ENCODE measurements at places on chromosomes 2 and 18.

DNA sequence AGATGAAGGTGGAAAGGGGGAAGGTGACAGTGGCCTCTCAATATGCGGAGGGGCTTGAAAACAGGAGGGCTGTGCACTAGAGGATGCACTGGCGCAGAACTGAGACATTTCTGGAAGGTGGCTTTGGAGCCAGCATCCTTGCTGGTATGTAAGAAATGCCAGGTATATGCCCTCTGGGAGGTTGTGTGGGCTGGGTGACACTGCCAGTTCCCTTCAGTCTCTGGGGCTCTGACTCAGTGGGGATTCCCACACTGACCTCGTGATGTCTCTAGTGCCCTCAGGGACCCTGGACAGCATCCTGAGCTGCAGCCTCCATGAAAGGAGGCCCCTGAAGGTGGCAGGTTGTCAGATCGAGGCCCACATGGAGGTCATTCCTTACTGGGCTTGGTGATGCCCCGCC, 74.0 kb downstream of the AGAP1 start:
- DNase-seq, result no peak

- no peak for DNase-seq
Measured at GRCh38 chr2:214549946-214550345, 139.1 kb downstream of the VWC2L start.

DNA sequence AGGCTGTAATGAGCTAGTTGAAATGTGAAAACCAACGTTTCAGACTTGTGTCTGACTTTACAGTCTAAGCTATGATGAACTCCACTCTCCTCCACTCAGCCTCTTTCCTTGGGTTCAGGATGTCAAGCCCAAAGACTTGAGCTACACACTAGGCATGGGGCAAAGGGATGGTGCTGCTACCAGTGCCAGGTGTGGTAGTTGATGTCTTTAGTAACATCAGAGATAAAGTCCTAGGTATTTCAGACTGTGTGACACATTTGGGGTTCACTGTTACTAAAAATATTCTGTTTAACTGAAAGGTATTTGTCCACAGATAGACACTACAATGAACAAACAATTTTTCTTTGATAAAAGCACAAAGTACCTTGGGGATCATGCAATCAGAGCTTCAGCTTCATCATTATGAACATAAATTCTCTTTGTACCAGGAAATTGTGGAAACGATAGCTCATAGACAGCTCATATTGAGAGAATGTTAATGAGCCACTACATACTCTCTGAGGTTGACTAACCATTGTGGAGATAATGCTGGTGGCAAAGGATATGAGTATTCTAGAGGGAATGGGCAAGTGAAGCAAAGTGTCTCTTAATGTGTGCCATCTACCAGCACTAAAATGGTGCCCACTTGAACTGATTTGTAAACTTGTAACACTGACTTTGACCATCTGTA, 253.7 kb upstream of the THUMPD2 start:
- no peak for DNase-seq

DNA sequence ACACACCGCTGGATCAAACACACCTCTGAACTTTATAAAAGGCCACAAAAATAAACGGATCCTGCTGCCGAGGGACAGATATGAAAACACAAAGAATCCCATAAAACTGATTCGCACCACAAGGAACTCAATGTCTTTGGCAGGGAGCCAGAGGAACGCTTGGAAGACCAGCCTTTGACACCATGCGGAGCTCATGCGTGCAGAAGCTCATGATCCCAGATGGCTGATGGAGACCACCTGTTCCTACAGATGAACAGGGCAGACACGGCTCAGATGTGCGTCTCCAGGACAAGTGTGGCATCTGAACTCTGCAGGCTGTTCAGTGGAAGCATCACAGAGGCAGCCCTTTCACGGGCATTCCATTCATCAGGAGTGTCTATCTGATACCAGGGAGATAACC, 24.9 kb downstream of the COPS9 start:
- no peak for DNase-seq

DNA sequence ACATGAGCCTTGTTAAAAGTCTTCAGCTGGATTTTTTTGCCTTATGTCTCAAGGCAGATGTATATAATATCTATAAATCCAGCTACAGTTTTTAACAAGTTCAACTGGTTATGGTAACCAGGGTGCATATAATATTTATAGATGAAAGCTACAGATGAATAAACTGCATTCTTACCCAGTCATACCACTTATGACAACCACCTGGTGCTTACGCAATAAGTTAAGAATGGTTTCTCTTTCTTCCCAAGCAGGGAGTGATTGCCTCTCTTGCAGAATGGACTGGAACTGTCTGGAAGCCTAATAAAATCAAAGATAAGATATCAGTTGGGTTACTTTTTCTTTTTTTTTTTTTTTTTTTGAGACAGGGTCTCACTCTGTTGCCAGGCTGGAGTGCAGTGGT, 19.6 kb downstream of the DHX57 start:
- no peak for DNase-seq

- no peak for DNase-seq
Measured at GRCh38 chr2:222671259-222672067, at the start of gene MOGAT1. Gene MOGAT1 (plus strand): TSS chr2:222671658. CDS start chr2:222671786, 128 bp downstream.

DNA sequence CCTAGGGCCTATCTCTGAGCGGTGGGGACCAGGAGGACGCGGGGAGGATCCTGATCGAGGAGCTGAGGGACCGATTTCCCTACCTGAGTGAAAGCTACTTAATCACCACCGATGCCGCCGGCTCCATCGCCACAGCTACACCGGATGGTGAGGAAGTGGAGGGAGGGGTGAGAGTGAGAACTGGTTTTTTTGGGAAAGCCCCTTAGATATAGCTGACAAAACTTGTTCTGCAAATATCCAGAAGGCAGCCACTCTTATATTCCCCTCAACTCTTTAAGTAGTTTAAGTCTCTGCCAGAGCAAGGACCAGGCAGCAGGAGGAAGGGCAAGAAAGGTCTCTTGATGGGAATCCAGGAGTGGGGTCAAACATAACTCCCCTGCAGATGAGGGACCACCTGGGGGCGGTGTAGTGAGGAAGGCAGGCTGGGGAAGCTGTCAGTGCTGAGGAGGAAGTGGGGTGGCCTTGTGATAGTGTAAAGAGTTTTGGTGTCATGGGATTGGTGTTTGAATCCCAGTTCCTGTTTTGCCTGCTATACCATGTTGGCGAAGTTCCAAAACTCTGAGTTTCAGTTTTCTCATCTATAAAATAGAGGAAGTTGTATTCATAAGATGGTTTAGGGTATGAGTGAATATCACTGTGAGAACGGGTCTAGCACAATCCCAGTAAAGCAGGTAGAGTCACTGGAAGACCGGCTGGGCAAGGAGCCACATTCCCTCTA, 3.4 kb downstream of the NAGK start:
- DNase-seq, result no peak

GRCh38 chr2:36565712-36566111, 32.3 kb downstream of the FEZ2 start:
- DNase-seq, result no peak

DNA sequence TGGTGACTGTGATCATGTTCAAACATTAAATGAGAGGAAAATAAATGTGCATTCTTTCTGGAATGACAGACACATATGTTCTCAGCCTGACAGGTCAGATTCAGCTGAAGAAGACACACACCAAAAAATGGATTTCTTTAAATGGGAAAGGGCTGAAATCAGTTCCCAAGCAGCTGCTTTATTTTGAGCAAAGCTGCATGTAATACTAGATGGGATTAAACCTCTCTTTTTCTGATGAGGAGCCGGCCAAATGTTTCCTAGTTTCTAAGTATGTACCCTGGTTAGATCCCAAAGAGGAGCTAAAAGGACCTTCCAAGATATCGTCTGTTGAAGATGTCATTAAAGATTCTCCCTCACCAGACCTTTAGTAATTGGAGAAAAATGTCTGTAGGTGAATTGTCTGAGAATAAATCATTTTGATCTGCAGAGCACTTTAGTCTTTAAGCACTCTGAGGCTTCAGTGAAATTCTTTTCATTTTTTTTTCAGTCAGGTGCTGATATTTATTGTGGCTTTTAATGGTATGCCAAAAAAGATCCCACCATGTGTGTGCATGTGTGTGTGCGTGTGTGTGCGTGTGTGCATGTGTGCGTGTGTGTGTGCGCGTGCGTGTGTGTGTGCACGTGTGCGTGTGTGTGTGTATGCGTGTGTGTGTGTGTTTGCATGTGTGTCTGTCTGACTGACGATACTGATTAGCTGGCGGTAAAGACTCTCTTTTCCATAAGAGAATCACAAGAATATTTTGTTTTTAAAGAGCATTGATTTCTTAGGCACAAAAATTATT, 175.8 kb downstream of the IRS1 start:
- DNase-seq, result no peak

- no peak for DNase-seq
Measured at GRCh38 chr18:58565021-58565420, 63.9 kb downstream of the ALPK2 start.

- DNase-seq, result no peak
Measured at GRCh38 chr2:110888411-110888810, 156.0 kb downstream of the ACOXL start.

- DNase-seq, result no peak
Measured at GRCh38 chr2:68653538-68653982, 10.2 kb downstream of the PROKR1 start.

DNA sequence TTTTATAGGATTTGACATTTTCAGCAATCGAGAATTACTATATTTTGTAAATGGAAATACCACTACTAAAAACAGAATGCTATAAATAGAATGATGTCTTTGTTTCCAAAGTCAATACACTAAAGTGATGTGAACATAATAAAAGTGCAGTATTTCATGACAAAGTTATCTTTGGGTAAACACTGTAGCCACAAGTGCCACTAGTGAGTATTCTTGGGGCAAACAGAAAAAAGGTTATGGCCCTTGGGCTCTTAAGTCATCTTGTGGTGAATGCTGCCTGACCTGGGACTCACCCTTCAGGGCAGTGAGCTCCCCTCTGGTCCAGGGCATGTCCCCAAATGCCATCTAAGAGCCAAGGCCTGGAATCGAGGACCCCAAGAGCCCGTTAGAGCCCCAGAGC, 99.2 kb upstream of the KYNU start:
- DNase-seq, result no peak

DNA sequence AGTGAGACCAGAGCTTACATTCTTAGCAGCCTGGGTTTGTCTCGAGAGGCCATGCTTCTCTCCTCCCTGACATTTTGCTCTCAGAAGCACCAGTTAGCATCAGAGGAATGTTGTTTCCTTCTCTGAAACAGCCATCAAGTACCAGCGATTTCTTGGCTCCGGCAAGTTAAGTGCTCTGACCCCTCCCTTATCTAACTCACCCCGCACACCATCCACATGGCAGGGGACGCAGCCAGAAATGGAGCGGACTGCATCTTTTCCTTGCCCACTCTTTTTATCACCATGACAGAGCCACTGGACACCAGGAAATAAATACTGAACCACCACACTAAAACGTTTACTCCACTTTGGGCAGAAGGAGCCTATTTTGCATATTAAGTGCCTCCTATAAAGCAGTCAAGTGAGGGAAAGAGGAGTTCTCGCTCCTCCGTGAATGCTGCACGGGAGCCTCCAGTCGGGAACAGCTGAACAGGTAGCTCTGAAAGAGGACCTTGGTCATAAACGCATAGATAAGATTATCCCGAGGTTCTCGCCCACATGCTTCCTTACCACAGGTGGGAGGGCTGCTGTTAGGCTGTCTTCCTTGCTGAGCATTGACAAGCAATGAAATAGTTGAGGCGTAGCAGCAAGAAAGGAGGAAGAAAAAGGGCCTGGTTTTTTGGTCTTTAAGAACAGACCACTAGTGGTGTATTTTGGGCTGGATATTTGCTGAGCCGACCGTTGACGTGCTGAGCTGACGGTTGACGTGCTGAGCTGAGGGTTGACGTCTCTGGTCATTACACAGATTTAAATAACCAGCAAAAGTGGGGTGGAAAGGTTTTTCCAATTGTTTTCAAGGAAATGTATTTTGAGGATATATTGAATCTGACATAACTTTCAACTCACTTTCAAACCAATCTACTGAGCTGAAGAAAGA, 71.4 kb upstream of the ITGB6 start:
- no peak for DNase-seq

GRCh38 chr18:74126684-74127655, 20.7 kb downstream of the FBXO15 start:
- no peak for DNase-seq

GRCh38 chr2:136023416-136023815, 38.0 kb upstream of the DARS1 start:
- no peak for DNase-seq

GRCh38 chr2:22893761-22894517, 491.0 kb upstream of the KLHL29 start:
- peak; percentile 65 for DNase-seq

DNA sequence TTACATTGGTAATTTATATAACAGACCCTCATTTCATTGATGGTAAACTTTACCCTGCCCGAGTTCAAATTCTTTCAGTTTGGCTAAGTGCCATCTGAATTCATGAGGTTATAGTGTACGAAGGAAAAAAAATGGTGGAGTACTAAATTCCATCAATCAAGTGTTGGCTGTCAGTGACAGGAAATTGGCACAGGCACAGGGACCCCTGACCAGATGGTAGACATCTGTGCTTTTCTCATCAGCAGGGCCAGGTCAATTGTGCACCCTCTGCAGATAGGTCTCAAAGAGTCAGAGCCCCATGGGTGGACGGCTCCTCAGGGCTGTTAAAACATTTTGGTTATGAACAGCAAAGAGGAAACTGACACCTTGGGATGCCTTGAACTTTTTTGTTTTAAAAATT, 439.2 kb downstream of the SETBP1 start:
- no peak for DNase-seq

- peak; percentile 11 for DNase-seq
Measured at GRCh38 chr18:35511428-35511827, 13.7 kb upstream of the INO80C start.

GRCh38 chr2:54476852-54477251, 20.7 kb downstream of the SPTBN1 start:
- no peak for DNase-seq

DNA sequence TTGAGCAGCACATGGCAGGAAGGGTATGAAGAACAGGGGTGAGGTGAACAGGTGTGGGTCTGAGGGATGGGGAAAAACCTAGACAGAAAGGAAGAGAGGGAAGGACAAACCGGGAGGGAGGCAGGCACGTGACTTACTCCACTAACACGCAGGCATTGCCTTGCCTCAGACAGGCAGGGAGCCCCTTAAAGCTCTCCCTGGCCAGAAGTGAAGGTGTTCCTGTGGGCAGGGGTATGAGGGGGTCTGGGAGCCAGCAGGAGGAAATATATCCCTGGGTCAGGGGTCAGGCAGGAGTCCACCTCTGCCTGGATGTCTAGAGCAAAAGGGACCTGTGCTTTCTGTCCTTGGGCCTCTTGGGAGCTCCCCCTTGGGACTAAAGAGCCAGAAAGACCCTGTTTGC, 135.3 kb upstream of the EPAS1 start:
- no peak for DNase-seq

GRCh38 chr2:202450785-202451184, 74.7 kb downstream of the BMPR2 start:
- DNase-seq, result no peak

GRCh38 chr2:38265461-38265860, 111.6 kb downstream of the ATL2 start:
- no peak for DNase-seq

DNA sequence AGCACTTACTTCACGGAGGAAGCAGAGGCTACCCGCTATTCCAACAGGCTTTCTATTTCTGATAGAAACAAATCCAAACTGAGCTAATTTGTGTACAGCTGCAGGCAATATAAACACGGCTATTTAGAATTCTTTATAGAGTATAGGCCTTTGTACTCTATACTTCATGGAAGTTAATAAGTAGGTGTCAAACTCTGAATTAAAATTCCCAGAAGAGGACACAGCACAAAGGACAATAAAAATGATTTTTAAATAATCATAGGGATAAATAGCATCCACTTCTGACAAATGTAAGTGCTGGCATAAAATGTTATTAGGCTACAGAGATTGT, 261.5 kb downstream of the AFF3 start:
- DNase-seq, result no peak

GRCh38 chr18:79684283-79684631, 4.7 kb downstream of the CTDP1 start:
- DNase-seq, result no peak

GRCh38 chr18:42157420-42157819, 202.4 kb downstream of the PIK3C3 start:
- DNase-seq, result no peak
